CD8-positive, alpha-beta memory T cell (primary cell): ENCODE measurements at places on chromosomes 6 and 20. TPM values are rescaled to one million over a fixed set of nuclear protein-coding genes. Genes with fewer than 3 reads are reported as not detected.

GRCh38 chr6:33136310-33136900, 55.9 kb downstream of the COL11A2 start:
- DNase-seq, result no peak

The MCHR2 gene
- not detected for polyA plus RNA-seq

GRCh38 chr20:11222243-11222642, 548.4 kb upstream of the JAG1 start:
- no peak for DNase-seq

The TFAP2D gene
- 0.16 TPM for polyA plus RNA-seq

The PPARD gene
- polyA plus RNA-seq, result 7.7 TPM

GRCh38 chr6:41392246-41392645, 56.8 kb downstream of the NCR2 start:
- no peak for DNase-seq

The BEND6 gene
- 0.60 TPM for polyA plus RNA-seq

DNA sequence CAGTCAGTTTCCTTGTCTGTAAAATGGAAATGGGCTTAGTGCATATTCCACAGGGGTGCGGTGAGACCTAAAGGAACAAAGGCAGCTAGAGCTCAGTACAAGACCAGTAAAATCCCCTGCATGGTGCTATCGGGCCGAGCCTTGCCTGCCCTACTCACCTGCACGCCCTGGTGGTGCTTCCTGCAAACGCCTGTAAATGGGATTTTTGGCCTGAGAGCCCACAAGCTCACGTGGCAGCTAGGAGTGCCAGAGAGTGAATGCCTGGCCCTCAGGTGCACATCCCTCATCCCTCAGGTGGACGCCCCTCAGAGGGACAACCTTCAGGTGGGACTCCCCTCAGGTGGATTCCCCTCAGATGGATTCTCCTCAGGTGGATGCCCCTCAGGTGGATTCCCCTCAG, 48.0 kb upstream of the VSX1 start:
- DNase-seq, result no peak

The ISM1 gene
- 1.3 TPM for polyA plus RNA-seq

DNA sequence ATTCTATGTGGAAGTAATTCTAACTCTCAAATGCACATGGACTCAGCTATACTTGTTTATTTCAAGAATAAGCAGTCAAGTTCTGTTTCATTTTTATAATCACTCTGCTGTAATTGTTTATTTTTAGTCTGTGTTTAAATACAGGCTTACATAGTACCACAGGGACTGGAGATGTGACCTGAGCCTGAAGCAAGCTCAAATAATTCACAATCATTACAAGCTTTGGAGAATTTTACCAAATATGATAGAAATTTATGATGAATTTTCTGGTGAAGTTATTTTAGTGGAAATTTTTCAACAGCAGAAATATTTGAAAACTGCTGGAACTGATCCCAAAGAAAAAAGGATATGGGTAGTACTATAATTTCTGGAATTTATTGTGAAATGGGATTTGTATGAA, 41.6 kb upstream of the DSE start:
- no peak for DNase-seq
